Epithelial cell of proximal tubule (primary cell): ENCODE measurements at places on chromosomes 13 and 19.

- no peak for DNase-seq
Observed at GRCh38 chr19:50486823-50487515, 10.3 kb upstream of the GARIN5A start.

- peak; percentile 9 for DNase-seq
Observed at GRCh38 chr19:54266133-54266532, 9.1 kb upstream of the LILRB5 start.

GRCh38 chr13:48749699-48750473 is 96.2 kb downstream of the CYSLTR2 start:
- peak; percentile 95 for DNase-seq

- no peak for DNase-seq
Observed at GRCh38 chr13:100630555-100630954, 42.0 kb upstream of the GGACT start.

GRCh38 chr19:3285647-3286176 is 61.3 kb downstream of the CELF5 start:
- no peak for DNase-seq

DNA sequence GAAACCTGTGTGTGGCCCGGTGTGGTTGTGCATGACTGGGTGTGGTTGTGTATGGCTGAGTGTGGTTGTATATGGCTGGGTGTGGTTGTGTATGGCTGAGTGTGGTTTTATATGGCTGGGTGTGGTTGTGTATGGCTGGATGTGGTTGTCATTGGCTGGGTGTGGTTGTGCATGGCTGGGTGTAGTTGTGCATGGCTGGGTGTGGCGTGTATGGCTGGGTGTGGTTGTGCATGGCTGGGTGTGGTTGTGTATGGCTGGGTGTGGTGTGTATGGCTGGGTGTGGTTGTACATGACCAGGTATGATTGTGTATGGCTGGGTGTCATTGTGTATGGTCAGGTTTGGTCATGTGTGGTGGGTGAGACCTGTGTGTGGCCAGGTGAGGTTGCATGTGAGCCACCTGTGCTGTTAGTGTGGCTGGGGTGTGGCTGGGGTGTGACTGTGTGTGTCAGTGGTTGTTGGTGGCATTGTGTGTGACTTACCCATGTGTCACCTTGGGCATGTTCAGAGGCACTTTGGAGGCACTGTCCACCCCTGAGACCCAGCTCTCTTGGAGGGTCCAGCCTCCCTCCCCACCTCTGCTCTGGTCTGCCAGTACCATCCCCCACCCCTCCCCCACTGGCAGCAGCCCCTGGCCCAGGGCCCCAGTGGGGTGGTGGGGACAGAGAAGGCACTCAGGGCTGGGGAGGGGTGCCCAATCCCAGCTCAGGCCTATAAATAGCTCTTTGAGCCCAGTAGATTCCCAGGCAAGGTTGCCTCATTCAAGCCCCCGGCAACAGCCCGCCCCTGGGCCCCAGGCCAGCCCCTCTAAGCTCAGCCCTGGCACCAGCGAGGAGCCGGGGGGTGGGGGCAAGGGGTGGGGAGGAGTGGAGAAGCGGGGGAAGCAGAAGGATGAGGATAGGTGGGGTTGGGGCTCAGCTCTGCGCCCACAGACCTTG is 3.9 kb upstream of the NCAN start:
- no peak for DNase-seq

- DNase-seq, result no peak
Observed at GRCh38 chr13:37602733-37603381, 4.3 kb upstream of the POSTN start.

- peak; percentile 31 for DNase-seq
Observed at GRCh38 chr13:44934724-44935123, 54.5 kb downstream of the NUFIP1 start.

GRCh38 chr19:29673451-29674371 is 8.4 kb downstream of the PLEKHF1 start:
- no peak for DNase-seq

- no peak for DNase-seq
Observed at GRCh38 chr19:4732680-4733114, 9.1 kb upstream of the DPP9 start.

DNA sequence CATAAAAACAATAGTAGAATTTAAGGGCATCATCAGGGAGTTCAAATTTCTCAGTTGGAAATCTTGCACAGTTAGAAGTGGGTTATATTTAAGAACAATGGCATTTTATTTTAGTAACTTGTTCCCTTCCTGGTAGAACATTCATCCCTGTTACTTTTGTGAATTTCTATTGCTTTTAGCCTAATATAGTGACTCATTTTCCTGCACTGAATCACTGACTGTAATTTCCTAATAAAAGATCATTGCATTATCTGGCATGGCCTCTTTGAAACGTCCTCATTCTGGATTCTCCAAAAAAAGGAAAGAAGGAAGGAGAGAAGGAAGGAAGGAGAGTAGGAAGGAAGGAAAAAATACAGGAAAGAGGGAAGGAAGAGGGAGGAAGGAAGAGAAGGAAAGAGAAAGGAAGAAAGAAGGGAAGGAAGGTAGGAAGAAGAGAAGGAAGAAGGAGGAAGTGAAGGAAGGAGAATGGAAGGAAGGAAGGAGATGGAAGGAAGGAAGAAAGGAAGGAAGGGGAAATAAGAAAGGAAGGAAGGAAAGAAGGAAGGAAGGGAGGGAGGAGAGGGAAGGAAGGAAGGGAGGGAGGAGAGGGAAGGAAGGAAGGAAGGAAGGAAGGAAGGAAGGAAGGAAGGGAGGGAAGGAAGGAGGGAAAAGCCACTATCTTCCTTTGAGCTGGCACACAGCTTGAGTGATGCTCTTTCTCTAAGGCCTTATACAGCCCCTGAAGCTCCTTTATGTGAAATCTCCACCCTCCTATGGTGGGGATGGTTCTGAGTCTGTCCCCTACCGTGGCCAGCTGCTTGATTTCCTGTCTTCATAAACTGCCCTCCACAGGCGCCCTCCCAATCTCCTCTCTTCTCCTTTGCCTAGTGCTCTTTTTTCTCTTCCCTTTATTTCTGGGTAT is 29.8 kb upstream of the TM9SF2 start:
- no peak for DNase-seq

DNA sequence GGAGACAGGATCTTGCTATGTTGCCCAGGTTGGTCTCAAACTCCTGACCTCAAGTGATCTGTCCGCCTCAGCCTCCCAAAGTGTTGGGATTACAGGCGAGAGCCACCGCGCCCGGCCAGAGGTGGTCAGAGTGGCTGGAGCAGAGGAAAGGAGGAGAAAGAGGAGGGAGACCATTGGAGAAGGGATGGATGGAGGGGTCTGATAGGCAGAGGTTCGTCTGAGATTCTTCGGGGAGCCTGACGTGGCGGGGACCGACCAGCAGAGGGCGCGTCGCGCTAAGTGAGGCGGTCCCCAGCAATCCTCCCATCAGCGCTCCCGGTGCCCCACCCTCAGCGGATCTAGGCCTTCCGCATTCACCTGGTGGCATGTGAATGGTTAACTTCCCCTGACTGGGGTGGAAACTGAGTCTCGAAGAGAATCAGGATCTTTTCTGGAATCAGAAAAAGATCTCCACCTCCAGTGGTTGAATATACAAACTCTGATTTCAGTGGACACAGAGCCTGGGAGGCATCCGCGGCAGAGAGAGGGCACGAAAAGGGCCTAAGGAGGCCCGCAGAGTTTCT is 8.8 kb downstream of the GTPBP3 start:
- DNase-seq, result no peak

DNA sequence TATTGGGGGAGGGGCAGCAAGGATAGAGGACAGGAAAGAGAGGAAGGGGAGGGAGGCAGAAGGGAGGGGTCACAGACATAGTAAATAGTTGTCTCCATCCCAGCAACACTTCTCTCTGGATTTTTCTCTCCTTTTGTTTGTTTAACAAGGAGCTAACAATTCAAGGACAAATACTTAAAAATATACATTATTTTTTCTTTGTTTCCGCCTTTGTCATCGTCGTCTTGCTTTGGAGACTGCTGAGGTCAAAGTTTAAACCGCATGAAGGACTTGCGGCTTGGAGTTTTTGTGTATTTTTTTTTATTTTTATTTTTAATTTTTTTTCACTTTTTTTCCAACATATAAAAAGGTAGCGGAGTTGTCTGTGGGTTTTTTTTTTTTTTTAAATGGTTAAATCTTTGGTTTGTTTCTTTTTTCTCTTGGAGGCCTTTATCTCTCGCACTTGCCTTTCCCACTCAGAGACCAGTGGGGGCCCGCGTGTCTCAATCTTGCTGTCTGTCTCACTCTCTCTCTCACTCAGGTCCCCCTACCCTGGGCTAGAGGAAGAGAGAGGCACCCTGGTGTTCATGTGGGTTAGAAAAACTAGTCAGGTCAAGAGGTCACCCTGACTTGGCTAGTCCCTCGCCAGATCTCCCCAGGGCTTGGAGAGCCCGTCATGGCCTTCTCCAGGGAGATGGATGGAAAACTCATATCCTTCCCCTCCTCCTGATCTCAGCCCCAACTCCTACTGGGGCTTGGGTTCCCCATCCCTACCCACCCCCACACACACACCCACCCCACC is 11.0 kb downstream of the ZNF574 start:
- DNase-seq, result no peak

DNA sequence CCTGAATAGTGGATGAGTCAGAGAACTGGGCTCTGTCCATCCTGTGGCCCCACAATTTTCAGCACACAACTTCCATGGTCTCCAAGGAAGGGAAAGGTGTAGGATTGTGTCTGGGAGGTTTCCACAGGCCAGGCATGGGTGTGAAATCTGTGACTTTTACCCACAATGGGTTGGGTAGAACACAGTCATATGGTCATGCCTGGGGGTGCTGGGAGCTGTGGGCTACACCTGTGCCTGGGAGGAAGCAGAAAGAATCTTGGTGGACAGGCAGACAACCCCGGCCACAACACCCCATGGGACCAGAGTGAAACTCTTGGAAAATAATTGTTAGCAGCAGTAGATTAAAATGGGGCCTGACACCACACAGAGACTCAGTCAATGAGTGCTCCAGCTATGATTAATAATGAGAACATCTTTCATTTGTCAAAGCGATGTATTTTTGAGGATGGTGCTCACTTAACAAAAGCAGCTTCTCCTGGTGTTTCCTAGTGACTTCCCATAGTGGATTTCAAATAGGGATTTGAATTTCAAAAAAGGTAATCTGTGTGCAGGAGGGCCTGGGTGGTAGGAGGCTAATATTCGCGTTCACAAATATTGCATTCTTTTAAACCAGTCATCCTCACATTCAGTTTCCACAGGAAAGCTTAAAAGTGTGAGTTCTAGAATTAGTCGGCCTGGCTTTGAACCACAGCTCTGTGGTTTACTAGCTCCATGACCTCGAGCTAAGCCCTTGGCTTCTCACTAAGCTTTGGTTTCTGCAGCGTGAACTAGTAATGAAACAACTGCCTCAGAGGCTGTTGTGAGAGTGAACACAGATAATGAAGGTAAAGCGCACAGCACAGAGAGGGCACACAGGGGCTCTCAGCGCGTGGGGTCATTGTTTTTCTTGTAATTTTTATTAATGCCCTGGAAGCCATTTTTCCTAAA is 89.3 kb upstream of the UQCRFS1 start:
- no peak for DNase-seq

DNA sequence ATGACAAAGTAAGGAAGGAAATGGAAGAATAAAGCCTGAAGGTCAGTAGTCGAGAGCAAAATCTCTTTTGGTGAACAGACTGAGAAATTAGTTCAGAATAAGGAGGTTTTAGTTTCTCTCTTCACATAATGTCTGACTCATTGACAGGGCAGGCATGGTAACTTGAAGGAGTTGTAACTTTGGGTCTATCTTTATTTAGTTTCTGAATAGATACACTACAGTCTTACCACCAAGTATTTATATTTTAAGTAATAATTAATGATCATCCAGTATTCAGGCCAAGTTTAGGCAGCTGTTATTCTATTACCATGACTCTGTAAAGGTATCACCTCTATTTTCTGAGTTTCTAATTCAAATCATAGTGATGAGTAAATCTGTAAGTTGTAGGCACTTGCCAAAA is 219.9 kb downstream of the SPRY2 start:
- DNase-seq, result no peak

- no peak for DNase-seq
Observed at GRCh38 chr19:48918801-48919247, 14.7 kb upstream of the DHDH start.

DNA sequence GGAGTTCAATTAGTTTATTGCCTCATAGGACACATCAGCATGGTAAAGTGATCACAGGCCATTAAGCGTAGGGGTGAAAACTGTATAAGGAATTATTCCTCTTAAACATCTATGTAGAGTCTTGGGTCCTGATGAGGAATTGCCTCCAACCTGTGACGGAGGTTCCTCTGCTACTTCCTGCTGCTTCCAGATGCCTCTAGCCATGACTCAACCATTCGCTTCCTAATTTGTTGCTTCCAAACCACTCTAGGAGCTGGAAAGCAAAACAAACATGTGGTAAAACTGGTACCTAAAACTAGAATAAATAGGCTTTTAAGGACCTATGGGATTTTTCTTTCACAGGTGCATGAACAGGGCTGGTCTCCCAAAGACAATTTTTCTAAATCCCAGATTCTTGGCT is 253.8 kb downstream of the KLF12 start:
- DNase-seq, result no peak

- DNase-seq, result no peak
Observed at GRCh38 chr19:34104096-34104495, 68.2 kb upstream of the LSM14A start.

- DNase-seq, result no peak
Observed at GRCh38 chr19:12994701-12995595, at the start of gene NFIX. Gene NFIX, plus strand, starts transcription at chr19:12995475. Its CDS starts 363 bp downstream, at chr19:12995838.

DNA sequence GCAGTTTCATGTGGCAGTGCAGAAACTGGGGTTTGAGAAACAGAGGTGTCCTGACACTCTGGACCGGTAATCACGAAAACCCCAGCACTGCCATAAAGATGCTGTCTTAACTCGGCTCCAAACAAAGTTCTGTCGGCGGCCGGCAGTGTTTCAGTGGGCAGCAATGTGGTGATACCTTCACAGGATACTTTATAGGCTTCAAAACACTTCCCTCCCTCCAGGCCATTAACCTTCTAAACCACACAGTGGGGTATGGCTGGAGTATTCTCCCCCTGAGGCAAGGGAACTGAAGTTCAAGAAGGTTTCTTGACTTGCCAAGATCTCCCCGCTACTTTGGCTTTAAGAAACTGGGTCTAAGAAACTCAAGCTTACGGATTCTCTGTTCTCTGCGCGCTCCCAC is 1.1 kb downstream of the RUBCNL start:
- no peak for DNase-seq

GRCh38 chr13:113045251-113046127 is 60.1 kb upstream of the F7 start:
- DNase-seq, result no peak

- no peak for DNase-seq
Observed at GRCh38 chr13:79448413-79448812, 32.5 kb upstream of the NDFIP2 start.

DNA sequence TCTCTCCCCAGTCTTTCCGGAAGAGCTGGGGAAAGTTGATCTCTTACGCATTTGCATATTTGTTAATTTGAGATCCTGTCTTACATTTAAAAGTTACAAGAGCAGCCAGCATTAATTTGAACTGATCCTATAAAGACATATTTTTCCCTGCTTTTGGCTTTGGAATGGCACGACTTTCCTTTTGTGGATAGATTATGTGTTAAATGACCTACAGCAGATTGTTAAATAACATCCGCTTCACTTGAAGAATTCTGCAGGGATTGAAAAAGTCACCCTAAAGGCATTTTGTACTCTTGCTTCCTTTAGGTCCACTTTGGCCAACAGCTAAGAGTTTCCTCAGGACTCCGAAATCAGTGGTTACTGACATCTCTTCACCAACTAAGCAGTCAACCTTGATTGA is 334.0 kb downstream of the TBC1D4 start:
- no peak for DNase-seq

GRCh38 chr13:44436589-44437337 is 63.1 kb downstream of the SERP2 start:
- DNase-seq, result peak; percentile 56

GRCh38 chr13:78161266-78161665 is 242.6 kb upstream of the EDNRB start:
- DNase-seq, result no peak
